Osteoblast (primary cell): ENCODE measurements at places on chromosomes 2 and 18.

- H3K27me3 ChIP-seq, result peaks cover 3% of the 10 kb centered on the region
- H3K27ac ChIP-seq, result no peak overlapping the region
- H3K36me3 ChIP-seq, result no peaks in the 10 kb centered on the region
- no peak for DNase-seq
These were observed 55.4 kb downstream of the NGEF start for GRCh38 chr2:232957657-232958090.

GRCh38 chr2:187548656-187549055, 5.6 kb downstream of the TFPI start:
- H3K4me1 ChIP-seq, result peaks cover 75% of the 10 kb centered on the region
- no peak for DNase-seq
- peaks cover 16% of the 10 kb centered on the region for H3K36me3 ChIP-seq
- no peaks in the 10 kb centered on the region for H3K27me3 ChIP-seq
- H3K4me3 ChIP-seq, result no peak overlapping the region

DNA sequence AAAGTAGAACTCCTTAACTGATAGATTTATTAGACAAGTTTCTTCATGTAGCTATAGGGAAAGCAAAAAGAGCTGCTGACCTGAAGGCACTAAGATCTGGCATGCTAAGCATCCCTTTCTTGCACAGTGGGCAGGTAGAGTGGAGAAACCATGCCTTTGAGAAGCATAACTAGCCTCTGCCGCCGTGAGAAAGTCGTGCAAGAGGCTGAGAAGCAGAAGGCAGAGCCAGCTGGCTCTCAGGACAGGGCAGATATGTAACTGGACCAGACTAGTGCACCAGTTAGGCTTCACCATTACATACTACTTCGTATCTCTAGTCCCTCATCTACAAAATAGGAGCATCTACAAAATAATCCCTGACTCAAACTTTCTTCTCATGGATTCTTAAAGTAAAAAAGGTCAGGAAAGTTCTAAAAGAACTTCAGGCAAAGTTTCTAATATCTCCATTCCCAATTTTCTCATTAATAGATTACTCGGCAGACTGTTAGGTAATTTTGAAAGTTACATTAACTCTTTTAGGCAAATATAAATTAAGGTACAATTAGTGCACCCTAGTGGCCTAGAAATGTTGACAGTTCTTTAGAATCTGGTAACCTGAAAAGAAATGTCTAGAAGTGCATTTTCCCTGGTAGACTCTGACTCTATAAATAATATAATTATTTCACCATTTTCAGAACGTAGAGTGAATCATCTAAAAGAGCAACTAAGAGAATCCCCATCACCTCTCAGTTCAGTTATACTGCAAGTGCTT, 10.3 kb downstream of the ERBB4 start:
- no peak overlapping the region for H3K4me3 ChIP-seq
- DNase-seq, result no peak
- no peaks in the 10 kb centered on the region for H3K4me1 ChIP-seq

- no peaks in the 10 kb centered on the region for H3K4me1 ChIP-seq
- H3K36me3 ChIP-seq, result no peaks in the 10 kb centered on the region
- no peak overlapping the region for H3K4me3 ChIP-seq
- H3K27ac ChIP-seq, result no peak overlapping the region
These were observed 8.8 kb downstream of the C2orf92 start for GRCh38 chr2:97678298-97678697.

- no peaks in the 10 kb centered on the region for H3K4me1 ChIP-seq
- no peak overlapping the region for H3K27ac ChIP-seq
- H3K27me3 ChIP-seq, result peaks cover 65% of the 10 kb centered on the region
- no peaks in the 10 kb centered on the region for H3K36me3 ChIP-seq
- H3K4me3 ChIP-seq, result no peak overlapping the region
- DNase-seq, result peak; percentile 89
These were observed 8.6 kb upstream of the CRYBA2 start for GRCh38 chr2:219001577-219002394.

DNA sequence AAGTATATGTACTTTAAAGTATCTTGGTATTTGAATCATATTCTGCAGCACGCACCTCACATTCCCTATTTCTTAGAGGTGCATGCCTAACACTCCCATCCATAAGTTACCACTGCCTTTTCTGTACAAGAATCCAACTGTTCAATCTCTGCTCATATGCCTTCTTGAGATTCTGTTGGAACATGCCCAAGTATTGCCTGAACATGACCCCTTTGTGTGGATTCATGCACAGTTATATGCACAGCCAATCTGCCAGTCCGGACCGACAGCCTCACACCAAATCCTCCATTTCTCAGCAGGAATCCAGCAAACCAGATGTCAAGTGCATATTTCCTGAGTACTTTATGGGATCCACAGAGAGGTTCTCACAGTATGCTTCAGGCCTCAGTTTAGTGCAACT, 222.0 kb downstream of the TMEM182 start:
- H3K27me3 ChIP-seq, result no peaks in the 10 kb centered on the region
- H3K4me3 ChIP-seq, result no peak overlapping the region
- H3K4me1 ChIP-seq, result no peaks in the 10 kb centered on the region
- DNase-seq, result no peak
- H3K27ac ChIP-seq, result no peak overlapping the region

- no peaks in the 10 kb centered on the region for H3K4me1 ChIP-seq
- H3K4me3 ChIP-seq, result no peak overlapping the region
- no peak overlapping the region for H3K27ac ChIP-seq
- peaks cover 16% of the 10 kb centered on the region for H3K27me3 ChIP-seq
- no peak for DNase-seq
- H3K36me3 ChIP-seq, result no peaks in the 10 kb centered on the region
These were observed 8.3 kb upstream of the EGR4 start for GRCh38 chr2:73301636-73302035.

- no peaks in the 10 kb centered on the region for H3K27me3 ChIP-seq
- DNase-seq, result no peak
- no peak overlapping the region for H3K27ac ChIP-seq
- H3K36me3 ChIP-seq, result no peaks in the 10 kb centered on the region
- H3K4me1 ChIP-seq, result no peaks in the 10 kb centered on the region
These were observed 712.0 kb upstream of the NXPH2 start for GRCh38 chr2:139492131-139492680.

GRCh38 chr2:86078774-86079545, 26.7 kb downstream of the POLR1A start:
- no peaks in the 10 kb centered on the region for H3K27me3 ChIP-seq
- peaks cover 56% of the 10 kb centered on the region for H3K36me3 ChIP-seq
- no peak for DNase-seq
- no peak overlapping the region for H3K27ac ChIP-seq
- no peak overlapping the region for H3K4me3 ChIP-seq

GRCh38 chr2:66431274-66431642, 3.7 kb upstream of the MEIS1 start:
- peaks cover 3% of the 10 kb centered on the region for H3K4me1 ChIP-seq
- H3K27me3 ChIP-seq, result peaks cover 24% of the 10 kb centered on the region
- H3K27ac ChIP-seq, result no peak overlapping the region
- no peak overlapping the region for H3K4me3 ChIP-seq
- H3K36me3 ChIP-seq, result no peaks in the 10 kb centered on the region

- H3K27ac ChIP-seq, result no peak overlapping the region
- H3K27me3 ChIP-seq, result no peaks in the 10 kb centered on the region
- H3K4me1 ChIP-seq, result no peaks in the 10 kb centered on the region
- DNase-seq, result no peak
- no peak overlapping the region for H3K4me3 ChIP-seq
These were observed 526.9 kb downstream of the SLC4A3 start for GRCh38 chr2:220154304-220154703.

- H3K27me3 ChIP-seq, result no peaks in the 10 kb centered on the region
- H3K27ac ChIP-seq, result no peak overlapping the region
- no peak overlapping the region for H3K4me3 ChIP-seq
- no peaks in the 10 kb centered on the region for H3K4me1 ChIP-seq
- H3K36me3 ChIP-seq, result no peaks in the 10 kb centered on the region
These were observed 18.2 kb upstream of the SOX11 start for GRCh38 chr2:5674026-5674340.

DNA sequence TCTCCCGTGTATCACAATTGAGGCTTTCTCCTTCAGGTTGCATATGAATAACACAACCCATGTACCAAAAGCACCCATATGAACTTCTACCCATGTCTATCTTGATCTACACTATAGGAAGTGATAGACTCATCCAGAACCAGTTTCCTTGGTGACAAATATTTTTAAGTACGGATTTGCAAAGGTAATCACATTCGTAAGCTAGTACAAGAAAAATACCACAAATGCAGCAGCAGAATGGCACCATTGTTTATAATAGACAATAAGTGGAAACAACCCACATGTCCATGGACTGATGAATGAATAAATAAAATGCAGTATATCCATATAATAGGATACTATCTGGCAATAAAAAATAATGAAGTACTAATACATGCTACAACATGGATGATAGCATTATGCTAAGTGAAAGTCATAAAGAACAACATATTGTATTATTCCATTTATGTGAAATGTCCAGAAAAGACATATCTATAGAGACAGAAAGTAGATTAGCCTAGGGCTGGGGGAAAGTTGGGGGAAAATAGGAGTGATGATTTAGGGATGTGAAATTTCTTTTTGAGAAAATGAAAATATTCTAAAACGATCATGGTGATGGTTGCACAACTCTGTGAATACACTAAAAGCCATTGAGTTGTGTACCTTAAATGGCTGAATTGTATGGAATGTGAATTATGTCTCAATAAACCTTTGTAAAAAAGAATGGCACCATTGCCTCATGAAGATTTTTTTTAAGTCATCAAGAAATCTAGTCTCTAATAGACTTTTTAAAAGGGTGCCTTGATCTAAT, 3.4 kb upstream of the CCDC88A start:
- peaks cover 10% of the 10 kb centered on the region for H3K4me1 ChIP-seq
- no peaks in the 10 kb centered on the region for H3K36me3 ChIP-seq
- DNase-seq, result no peak
- no peaks in the 10 kb centered on the region for H3K27me3 ChIP-seq
- no peak overlapping the region for H3K4me3 ChIP-seq

DNA sequence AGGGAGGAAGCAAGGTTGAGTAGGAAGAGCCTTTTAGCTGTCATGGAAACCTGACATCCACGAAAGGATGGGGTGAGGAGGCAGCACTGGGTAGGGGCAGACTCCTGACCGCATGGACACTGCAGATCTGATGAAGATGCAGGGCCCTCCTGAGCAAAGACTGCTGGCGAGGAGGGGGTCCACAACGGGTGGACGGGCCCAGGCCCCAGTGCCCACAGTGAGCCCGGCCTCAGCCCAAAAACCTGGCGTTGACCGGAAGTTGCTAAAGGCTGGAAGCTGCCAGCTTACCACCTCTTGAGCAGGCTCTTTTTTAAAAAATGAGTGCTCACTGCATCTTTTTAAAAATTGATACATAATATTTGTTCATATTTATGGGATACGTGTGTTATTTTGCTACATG, 247.3 kb downstream of the SH3BP4 start:
- H3K4me1 ChIP-seq, result no peaks in the 10 kb centered on the region
- DNase-seq, result no peak
- H3K4me3 ChIP-seq, result no peak overlapping the region
- H3K27ac ChIP-seq, result no peak overlapping the region

GRCh38 chr2:214575030-214575429, 164.2 kb downstream of the VWC2L start:
- H3K36me3 ChIP-seq, result no peaks in the 10 kb centered on the region
- H3K4me3 ChIP-seq, result no peak overlapping the region
- no peak overlapping the region for H3K27ac ChIP-seq
- H3K27me3 ChIP-seq, result no peaks in the 10 kb centered on the region
- H3K4me1 ChIP-seq, result no peaks in the 10 kb centered on the region

DNA sequence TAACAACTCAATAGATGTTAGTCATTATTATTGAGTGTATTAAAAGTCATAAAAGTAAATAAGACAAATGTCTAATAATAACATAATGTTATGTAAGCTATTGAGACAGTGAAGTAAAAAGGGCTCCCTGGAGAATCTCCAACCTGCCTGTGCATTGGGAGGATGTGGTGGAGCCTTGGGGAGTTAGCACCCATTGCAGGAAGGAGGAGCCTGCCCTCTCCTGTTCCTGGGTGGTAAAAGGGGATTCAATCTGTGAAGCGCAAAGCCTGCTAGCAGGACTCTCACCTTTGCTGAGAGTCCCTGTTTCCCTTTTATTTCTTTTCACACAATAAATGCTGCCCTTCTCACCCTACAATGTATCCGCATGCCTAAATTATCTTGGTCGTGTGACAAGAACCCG, 206.1 kb downstream of the RAB3GAP1 start:
- H3K27me3 ChIP-seq, result no peaks in the 10 kb centered on the region
- no peak overlapping the region for H3K4me3 ChIP-seq
- no peak for DNase-seq
- H3K4me1 ChIP-seq, result peaks cover 17% of the 10 kb centered on the region
- no peaks in the 10 kb centered on the region for H3K36me3 ChIP-seq

GRCh38 chr2:238473014-238473413, 46.3 kb downstream of the ASB1 start:
- H3K36me3 ChIP-seq, result no peaks in the 10 kb centered on the region
- peaks cover 3% of the 10 kb centered on the region for H3K4me1 ChIP-seq

DNA sequence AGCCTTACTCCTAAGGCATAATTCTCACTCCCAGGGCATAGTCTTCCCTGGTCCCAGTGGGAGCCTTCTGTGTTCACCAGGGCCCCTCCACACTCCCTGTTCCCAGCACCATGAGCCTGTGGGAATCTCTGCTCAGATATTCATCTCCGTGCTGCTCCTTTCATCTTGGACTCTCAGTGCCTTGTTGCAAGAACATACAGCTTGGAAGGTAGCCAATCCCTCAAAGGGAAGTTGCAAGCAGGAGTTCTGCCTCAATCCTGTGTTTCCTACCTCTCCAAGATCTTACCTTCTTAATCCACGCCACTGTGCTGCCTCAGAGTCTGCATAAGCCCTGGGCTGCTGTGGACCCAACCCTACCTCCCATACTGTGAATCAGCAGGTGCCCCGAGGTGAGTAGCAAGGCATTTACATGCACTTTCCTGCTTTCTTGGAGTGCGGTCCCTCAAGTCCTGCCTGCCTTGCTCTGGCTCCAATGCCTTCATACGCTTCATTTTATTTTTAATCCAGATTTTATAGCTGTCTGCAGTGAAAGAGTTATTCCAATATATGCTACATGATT, 413.8 kb upstream of the RAB6C start:
- no peak overlapping the region for H3K4me3 ChIP-seq
- no peak for DNase-seq
- H3K4me1 ChIP-seq, result no peaks in the 10 kb centered on the region
- no peak overlapping the region for H3K27ac ChIP-seq
- H3K27me3 ChIP-seq, result no peaks in the 10 kb centered on the region

DNA sequence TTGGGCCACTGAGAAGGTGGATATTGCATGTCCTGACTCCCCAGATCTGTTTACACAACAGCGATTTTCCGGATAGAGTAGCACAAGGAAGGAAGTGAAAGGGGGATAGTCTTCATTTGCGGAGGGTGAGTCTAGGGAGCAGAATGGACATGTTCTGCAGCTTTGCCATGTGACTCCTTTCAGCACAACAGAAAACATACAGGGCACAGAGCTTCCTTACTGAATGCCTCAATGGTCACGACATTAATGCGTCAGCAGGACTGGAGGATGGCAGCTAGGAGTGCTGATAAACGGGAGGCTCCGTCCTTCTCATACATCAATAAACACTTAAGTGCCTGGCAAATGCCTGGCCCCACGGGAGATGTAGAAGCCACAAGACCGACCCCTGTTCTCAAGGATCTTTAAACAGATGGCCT, 163.0 kb downstream of the FAM210A start:
- DNase-seq, result no peak
- no peaks in the 10 kb centered on the region for H3K36me3 ChIP-seq
- no peak overlapping the region for H3K4me3 ChIP-seq
- no peaks in the 10 kb centered on the region for H3K4me1 ChIP-seq

GRCh38 chr2:173982182-173982714, 17.1 kb upstream of the SP3 start:
- H3K27ac ChIP-seq, result no peak overlapping the region
- H3K4me1 ChIP-seq, result peaks cover 28% of the 10 kb centered on the region
- H3K36me3 ChIP-seq, result no peaks in the 10 kb centered on the region
- no peaks in the 10 kb centered on the region for H3K27me3 ChIP-seq
- no peak overlapping the region for H3K4me3 ChIP-seq

- H3K36me3 ChIP-seq, result no peaks in the 10 kb centered on the region
- no peaks in the 10 kb centered on the region for H3K27me3 ChIP-seq
- no peak overlapping the region for H3K4me3 ChIP-seq
- peaks cover 6% of the 10 kb centered on the region for H3K4me1 ChIP-seq
- no peak overlapping the region for H3K27ac ChIP-seq
These were observed 11.2 kb upstream of the ANKRD53 start for GRCh38 chr2:70967189-70967588.
